GM04503 (cell line): ENCODE measurements at places on chromosomes 3 and 15.

DNA sequence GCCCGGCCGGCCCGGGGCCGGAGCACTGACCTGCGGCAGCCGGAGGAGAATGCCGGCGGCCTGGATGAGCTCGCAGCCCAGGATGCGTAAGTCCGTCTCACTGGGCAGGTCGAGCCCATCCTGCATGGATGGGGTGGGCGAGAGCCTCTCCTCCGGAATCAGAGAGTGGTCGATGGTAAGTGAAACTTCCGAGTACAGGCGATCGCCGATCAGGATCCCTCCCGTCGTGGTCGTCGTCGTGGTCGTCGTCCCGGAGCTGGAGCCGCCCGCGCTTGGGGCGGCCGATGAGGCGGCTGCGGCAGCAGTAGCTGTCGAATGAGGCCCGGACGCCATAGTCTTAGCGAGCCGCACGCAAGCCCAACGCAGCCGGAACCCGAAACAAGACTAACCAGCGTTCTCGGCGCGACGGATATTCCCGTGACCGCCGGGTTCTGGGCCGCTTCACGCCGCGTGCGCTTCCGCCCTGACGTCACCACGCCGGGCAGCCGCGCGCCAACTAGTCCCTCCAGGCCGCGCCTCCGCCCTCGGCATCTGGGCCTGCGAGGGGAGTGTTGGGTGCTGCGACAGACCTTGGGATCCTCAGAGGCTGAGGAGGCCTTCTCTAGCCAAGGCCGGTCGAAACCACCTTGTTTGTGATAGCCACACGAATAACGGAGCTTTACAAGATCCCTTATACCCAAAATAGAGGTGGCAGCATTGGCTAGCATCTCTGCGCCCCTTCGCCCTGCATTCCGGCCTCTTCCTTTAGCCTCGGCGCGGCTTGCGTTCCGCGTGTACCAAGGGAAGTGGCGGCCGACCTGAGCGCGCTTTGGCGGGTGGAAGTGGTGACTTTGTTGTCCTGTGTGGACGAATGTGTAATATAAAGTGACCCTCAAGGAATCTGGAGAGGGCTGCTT, at the start of gene CCNL1:
Gene CCNL1 (minus strand): TSS at position 386 of the 896 bp plus-strand sequence. CDS start 53 bp downstream, at position 333.
- peak; percentile 84 for DNase-seq

- DNase-seq = no peak
These were observed 7.3 kb downstream of the MTMR10 start for GRCh38 chr15:30984118-30984517.

- no peak for DNase-seq
These were observed 164.0 kb downstream of the NR2F2 start for GRCh38 chr15:96494505-96494904.

DNA sequence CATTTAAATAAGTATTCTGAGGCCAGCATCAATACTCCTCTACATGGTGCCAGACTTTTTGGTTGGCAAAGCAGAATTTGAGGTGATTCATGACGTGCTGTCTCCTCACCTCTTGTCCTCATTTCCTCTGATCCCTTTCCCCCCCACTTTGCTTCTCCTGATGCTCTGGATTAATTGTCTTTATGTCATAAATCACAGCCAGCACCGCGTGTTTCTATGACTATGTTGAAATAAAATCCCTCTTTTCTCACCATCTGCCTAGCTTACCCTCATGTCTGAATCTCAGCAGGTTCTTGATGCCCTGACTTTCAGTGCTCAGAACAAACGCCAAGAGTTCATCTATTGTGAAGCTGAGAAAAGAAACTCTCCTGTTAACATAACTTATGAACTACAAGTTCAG, 19.7 kb upstream of the PTPRG start:
- DNase-seq = no peak

- DNase-seq = no peak
These were observed 14.6 kb upstream of the MME start for GRCh38 chr3:155065537-155065936.

DNA sequence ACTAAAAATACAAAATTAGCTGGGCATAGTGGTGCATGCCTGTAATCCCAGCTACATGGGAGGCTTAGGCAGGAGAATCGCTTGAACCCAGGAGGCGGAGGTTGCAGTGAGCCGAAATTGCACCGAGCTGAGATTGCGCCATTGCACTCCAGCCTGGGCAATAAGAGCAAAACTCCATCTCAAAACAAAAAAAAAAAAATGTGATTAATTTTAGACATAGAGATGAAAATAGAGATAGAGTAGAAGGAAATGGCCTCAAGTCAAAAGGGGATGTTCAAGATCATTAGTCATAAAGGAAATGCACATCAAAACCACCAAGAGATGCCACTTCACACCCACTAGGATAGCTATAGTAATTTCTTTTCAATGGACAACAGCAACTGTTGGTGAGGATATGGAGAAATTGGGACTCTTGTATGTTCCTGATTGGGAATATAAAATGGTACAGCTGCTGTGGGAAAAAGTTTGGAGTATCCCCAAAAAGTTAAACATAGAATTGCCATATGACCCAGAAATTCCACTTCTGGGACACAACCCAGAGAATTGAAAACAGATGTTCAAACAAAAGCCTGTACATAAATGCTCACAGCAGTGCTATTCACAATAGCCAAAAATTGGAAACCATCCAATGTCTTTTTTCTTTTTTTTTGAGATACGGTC, 55.4 kb downstream of the ABHD2 start:
- peak; percentile 86 for DNase-seq

GRCh38 chr15:83164771-83165404, 42.7 kb downstream of the HDGFL3 start:
- DNase-seq = no peak

DNA sequence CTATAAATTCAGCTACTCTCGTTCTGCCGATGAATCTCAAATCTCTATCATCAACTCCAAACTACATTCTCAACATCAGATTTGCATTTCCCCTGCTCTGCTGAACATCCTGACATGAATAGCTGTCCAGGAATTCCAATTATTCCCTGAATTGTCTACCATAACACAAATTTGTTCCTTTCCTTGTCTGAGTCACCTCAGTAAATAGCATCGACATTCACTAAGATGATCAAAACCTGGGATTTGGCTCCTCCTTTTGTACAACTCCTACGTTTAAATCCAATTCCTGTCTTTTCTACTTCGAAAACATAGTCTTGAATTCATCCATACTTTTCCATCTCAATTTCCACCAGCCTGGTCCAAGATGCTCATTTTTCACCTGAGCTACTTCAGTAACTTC, 107.0 kb downstream of the GREM1 start:
- DNase-seq = peak; percentile 88

DNA sequence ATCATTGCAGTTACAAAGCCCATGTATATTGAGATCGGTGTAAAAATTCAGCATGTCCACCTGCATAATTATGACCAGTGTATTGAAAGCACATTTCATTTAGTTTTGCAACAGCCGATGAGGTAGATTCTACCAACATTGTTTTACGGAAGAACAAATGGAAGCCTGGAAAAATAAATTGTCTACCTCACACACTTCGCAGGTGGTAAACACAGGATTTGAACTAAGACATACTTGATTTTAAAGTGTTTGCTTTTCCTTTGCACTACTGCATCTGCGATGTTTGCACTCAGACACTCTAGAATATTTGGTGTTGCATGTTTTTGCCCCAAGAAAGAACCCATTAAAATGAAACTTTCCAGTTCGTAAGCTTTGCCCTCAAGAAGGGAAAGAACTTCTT, 148.4 kb downstream of the PGPEP1L start:
- no peak for DNase-seq

DNA sequence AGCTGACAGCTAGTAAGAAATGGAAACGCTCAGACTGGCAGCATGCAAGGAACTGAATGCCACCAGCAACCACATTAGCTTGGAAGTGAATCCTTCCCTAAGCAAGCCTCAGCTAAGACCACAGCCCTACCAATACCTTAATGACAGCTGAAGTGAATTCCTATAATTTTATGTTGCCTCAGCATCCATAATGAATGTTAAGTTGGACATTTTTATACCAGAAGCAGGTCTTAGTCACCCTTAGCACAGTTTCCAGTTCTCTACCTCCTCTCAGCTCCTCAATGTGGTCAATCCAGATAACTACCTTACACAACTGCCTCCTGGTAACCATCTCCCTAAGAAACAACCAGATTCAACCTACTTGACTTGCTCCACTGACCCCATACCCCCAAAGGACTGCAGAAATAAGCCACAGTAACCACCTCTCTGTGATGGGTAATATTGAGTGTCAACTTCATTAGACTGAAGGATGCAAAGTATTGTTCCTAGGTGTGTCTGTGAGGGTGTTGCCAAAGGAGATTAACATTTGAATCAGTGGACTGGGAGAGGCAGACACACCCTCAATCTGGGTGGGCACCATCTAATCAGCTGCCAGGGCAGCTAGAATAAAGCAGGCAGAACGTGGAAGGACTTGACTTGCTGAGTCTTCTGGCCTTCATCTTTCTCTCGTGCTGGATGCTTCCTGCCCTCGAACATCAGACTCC, 33.5 kb downstream of the NEDD4 start:
- DNase-seq = peak; percentile 16

GRCh38 chr15:79004336-79004735, 59.5 kb upstream of the CTSH start:
- no peak for DNase-seq

DNA sequence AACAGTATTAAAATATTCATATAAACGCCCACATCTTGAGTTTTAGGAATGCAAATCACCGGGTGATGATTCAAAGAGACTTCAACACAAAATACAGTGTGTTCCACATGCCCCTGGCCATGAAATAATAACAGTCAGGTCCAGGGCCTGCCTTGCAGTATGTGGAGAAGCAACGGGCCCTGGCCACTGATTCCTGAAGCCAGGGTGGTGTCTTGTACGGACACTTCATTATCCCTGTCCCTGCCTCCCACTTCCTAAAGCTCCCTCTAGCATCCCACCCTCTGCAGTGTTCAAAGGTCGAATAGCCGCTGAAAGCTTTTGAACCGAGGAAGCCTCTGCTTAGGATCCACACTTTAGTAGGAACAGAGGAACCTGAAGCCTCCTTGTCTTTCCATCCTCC, 50.4 kb upstream of the PCSK6 start:
- no peak for DNase-seq

- DNase-seq = no peak
These were observed 409.6 kb downstream of the UNC13C start for GRCh38 chr15:54387799-54388198.

DNA sequence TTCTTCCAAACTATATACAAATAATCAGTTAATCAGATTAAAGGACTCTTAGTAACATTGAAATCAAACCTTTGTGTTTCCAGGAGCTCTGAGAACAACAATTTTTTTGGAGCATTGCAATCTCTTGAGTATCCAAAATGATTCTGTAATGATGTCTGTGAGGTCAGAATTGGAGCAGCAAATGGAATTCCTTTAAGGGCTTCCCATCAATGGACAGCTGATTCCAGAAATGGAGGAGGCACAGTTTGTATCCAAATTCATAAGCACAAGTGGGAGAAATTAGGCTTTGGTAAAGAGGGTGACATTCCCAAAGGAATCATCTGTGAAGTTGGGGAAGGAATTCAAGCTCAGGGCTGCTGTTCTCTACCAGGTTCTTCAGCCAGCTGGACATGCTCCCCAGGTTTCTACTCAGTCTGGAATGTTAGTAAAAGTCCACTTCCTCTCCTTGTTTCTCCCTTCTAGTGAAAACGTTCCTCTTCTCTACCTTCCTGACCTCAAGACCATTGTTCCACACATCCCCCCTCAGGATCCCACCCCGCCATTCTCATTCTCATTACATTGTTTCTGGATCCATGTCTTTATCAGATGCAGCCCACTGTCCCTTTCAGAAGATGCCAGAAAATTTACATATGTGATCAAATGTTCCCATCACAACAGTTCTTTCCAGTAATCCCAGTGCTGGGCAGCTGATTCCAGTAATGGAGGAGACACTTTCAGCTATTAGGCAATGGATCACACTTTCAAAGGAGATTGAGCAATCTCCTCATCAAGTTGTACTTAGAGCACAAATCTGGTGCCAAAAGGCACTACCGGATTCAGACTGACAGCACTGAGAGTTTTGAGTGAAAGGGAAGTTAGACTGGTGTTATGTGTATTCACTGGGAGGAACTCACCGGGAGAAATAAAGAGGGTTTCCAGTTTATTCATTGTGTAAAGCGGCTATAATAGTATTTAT, 391.3 kb upstream of the TPRG1 start:
- DNase-seq = no peak

- peak; percentile 76 for DNase-seq
These were observed at the start of gene TUBGCP5 for GRCh38 chr15:23039143-23039916. TUBGCP5 (minus strand) TSS chr15:23039569; CDS start chr15:23039543, 26 bp downstream.

- no peak for DNase-seq
These were observed 87.7 kb upstream of the MNS1 start for GRCh38 chr15:56552659-56553058.

DNA sequence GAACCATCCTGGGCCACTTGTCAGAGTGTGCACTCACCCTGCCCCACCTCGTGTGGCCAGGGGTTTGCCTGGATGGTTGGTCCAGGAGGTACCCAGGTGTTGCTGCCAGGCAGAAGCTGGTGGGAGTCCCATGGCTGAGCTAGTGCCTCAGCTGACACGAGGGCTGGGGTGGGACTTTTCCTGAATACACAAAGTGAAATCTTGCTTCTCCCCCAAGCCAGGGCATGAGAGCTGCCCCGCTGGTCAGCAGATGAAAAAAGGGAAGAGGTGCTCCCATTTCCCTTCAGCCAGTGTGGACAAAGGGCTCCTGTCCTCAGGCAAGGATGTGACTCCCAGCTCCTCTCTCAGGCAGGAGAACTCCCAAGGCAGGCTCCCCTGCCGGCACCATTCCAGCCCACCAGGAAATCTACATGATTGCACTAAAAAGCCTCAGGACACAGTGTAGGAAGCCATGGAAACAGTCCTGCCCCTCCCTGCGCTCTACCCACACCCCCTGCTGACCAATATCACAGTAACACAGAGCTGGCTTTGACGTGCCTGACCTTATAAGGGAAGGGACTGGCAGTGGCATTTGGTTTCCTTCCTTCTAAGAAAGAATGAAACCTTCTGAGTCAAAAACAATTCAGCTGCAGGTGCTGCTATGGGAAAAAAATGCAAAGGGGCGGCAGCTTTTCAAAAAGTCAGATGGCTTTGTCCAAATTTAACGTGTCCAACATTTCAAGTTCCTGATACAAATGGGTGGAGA, 33.9 kb downstream of the MYO5C start:
- peak; percentile 36 for DNase-seq

DNA sequence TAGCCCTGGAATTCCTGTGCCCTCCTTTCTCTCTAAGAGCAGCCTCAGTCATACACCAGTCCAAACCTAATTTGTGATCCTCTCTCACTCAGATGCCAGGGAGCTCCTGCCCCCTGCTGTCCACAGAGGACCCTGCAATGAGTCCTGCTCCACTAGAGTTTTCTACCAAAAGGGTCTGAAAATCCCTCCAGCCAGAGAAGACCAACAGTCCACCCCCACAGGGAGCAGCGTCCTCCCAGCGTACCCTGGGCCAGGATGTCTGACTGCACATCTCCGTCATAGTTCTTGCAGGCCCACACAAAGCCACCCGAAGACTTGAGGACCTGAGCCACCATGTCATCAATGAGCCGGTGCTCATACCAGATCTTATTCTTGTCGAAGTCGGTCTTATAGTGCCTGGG, 15.4 kb downstream of the IDH2 start:
- DNase-seq = no peak

- DNase-seq = no peak
These were observed 203.1 kb downstream of the KCNAB1 start for GRCh38 chr3:156323466-156323865.

DNA sequence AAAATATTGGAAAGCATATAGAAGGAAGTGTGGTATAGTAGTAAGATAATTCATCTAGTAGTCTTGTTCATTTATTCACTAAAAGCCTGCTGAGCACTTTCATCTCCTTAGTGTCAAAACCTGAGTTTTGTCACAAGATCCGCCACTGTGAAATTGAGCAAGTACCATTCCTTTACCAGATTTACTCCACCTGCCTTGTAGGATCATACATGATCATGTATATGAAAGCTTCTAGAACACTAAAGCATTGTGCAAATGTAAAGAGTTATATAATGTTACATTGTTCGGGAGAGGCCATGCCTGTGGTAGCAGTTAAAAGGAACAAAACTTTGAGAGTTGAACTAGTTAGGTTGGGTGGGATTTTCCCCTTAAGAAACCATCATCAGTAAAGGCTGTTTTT, 35.0 kb downstream of the UBE2E2 start:
- DNase-seq = no peak
